ENCODE measurements at places on chromosomes 16 and 17.
A peak's percentile ranks its signal among the peaks of the same experiment; 100 is the strongest.

GRCh38 chr17:47712330-47713023 is 18.5 kb downstream of the TBKBP1 start:
- peak; percentile 53 for DNase-seq

DNA sequence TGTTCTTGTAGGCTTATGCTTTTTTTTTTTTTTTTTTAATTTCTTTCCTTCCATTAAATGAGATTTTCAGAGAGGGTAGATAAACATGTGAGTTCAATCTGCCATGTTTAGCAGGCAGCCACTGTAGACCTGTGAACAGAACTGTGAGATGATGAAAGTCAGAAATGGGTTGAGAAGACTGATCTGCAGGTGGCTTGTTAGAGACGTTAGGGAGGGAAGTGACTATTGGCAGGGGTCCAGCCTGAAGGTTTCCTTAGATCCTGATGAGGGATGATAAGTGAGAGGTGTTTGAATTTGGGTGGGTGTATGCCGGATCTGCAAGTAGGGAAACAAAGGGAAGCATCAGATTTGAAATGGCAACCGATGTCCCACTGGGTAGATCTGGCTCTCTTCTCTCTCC is 157.8 kb downstream of the HS3ST3B1 start:
- DNase-seq, result no peak

DNA sequence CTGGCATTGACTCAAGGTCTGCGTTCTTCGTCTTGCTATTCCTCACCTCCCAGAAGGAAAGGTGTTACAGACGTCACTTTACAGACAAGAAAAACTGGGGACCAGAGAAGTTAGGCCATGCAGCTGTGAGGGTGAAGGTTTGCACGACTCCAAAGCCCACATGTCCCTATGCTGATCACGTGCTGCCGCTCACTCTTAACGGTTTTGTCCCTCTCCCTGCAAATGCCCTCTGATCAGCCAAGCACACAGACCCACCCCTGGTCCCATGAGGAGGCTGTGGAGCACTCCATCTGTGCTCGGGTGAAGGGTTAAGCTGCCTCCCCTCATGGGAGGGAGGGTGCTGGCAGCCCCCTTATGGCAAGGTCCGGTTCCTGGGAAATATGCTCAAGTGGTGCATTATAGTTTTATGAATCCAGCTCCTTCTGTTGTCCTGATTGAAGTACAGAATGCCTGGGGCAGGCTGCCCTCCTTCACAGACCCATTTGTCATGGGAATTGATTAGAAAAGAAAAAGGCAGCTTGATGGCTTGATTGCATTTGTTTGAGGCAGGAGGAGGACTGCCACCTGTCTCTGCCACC is 18.8 kb downstream of the CCDC182 start:
- no peak for DNase-seq

DNA sequence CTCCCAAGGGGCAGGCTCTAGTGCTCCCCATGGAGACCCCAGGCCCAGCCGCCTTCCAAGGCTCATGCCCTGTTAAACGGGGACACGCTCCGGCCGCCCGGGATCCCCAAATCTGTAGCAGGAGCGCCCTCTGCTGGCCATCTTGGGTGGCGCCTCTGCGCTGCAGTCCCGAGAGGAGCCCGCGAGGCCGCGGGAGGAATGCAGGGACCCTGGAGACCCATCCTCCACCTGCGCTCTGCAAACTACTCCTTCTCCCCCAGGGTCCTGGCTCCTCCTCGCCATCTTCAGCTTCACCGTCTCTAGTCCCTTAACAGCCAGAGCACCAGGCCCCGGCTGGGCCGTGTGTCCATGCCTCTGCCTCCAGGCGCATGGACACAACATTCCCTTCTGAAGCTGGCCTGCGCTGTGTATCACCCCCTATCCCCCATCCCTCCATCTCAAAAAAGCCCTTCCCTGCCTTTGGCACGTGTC is 23.6 kb upstream of the KRT17 start:
- peak; percentile 95 for DNase-seq

GRCh38 chr17:83189044-83190003 is 109.9 kb downstream of the METRNL start:
- no peak for DNase-seq

DNA sequence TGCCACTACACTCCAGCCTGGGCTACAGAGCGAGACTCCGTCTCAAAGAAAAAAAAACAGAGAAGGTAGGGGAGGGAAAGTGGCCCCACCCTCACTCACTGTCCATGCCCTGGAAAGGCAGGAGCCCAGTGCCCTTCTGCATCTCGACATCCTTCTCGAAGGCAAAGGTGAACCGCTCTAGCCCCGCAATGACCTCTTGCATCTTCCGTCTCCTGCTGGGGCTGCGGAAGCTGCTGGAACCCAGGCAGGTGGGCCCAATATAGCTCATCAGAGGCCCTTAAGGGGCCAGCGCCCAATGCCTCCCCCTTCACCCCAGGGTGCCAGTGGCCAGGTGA is at the start of gene CPSF4L:
Gene CPSF4L (minus strand): TSS at position 264 of the 335 bp plus-strand sequence. CDS start 62 bp downstream, at position 202.
- DNase-seq, result no peak

DNA sequence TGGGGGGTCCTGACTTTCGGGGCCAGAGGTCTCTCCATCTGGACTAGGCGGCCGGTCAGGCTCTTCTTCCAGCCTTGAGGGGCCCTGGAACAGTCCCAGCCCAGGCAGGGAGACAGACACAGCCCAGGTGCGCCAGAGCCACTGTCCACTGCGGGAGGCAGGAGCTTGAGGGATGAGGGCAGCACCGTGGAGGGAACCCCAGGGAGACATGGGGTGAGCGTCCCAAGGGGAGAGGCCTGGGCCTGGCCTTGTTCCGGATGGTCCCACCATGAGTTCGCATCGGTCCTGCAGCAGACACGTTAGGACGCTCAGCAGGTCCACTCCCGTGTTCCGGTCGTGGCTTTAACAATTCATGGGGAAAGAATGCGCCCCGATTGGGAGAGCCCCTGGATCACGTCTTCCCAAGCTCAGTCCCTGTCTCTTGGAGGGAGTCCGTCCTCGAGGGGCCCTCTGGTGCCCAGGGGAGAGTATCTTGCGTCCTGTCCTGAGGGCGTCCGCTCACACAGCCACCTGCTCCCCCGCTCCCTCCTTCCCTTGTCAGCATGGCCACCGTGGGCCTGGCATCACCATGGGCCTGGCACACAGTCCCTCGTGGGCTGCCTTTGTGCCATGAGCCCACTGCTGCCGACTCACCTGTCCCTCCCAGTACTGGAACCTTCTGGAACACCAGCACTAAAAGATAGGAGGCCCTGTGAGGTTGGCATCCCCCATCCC is 6.7 kb upstream of the NUDT16L1 start:
- no peak for DNase-seq

- DNase-seq, result no peak
These were observed 255.1 kb downstream of the SNX29 start for GRCh38 chr16:12231666-12232065.
